ENCODE measurements at places on chromosomes 5 and 9.

DNA sequence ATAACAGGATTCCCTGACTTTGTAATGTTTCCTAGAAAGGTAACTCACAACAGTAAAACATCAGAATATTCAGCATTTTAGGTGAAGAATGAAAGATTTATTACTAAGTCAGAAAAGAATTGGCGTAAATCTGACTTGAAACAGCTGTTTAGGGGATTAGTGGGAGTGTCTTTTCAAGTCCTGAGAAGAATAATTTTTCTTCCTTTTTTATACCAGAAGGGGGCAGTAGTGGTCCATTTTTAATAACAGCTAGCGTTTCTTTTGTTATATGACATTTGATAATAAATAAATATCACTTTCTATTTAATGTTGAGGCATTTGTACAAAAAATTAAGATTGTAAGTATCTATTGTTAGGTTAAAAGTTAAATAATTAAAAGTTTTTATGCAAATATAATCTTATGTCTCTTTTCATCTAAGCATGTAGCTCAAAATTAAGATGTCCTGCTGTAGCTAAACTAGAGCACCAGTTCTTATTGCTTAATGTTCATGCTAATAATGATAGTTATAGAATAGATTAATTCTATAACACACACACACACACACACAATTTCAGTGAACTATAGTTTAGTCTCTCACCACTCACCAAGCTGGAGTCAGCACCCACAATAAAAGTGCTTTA is 258.7 kb upstream of the ARRDC3 start:
- DNase-seq, result peak; percentile 48

DNA sequence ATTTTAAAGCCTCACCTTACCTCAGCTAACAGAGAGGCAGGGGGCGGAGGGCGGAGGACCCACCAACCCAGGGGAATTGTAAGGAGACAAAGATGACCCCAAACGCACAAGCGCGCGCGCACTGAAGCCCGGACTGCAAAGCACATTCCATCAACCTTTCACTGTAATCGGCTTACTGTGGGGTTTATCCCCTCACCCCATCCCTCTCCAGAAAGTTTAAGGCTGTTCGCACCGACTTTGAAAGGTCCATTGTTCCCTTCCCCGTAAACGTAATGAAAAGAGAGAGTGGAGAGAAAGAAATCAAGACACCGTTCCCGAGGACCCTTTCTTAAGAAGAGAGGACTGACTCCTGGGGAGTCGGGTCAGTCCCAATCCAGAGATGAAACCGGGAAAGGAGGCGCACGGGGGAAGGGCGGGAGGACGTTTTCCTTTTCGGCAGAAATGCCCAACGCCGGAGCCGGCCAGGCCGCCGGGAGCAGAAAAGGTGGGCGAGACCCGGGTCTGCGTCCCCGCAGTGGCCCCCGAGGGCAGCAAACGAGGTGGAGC is 464 bp downstream of the CEMIP2 start:
- DNase-seq, result no peak

GRCh38 chr5:87588316-87588715 is 175.6 kb upstream of the CCNH start:
- no peak for DNase-seq

- peak; percentile 92 for DNase-seq
Measured at GRCh38 chr9:35116898-35117551, 1.4 kb upstream of the ATOSB start.

DNA sequence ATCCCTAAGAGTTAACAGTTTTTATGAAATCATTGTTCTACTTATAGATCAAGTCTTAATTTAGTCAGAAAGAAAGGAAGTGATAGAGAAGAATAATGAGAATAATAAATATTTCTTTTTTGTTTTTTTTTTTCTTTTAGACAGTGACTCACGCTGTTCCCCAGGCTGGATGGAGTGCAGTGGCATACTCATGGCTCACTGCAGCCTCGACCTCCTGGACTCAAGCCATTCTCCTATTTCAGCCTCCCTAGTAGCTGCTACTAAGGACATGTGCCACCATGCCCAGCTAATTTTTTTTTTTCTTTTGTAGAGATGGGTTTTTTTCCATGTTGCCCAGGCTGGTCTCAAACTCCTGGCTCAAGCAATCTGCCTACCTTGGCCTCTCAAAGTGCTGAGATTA is 11.0 kb downstream of the IFNA21 start:
- no peak for DNase-seq

DNA sequence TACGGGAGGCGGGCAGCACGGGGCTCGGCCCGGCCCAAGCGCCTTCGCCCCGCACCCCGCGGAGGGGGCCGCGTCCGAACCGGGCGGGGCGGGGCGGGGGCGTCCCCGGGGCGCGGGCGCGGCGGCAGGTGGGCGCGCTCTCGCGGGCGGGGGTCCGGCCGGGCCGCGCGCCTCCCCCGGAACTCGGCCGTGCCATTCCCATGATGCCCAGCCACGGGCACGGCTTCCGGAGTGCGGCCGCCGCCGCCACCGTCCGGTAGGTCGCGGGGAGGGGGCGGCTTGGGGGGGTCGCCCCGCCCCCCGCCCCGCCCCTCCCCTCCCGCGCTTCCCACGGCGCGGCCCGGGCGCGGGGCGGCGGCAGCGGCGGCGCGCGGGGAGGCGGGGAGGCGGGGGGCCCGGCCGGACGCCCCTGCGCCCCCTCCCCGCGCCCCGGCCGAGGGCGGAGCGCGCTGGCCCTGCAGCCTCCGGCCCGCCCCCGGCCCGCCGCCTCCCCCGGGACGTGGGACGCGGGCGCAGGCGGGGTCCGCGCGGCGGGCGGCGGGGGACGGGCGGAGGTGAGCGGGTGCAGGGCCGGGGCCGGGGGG is at the start of gene PPP1R26:
PPP1R26 (plus strand) TSS at position 314 of the 584 bp plus-strand sequence. CDS start 4,729 bp downstream, outside the sequence.
- no peak for DNase-seq

DNA sequence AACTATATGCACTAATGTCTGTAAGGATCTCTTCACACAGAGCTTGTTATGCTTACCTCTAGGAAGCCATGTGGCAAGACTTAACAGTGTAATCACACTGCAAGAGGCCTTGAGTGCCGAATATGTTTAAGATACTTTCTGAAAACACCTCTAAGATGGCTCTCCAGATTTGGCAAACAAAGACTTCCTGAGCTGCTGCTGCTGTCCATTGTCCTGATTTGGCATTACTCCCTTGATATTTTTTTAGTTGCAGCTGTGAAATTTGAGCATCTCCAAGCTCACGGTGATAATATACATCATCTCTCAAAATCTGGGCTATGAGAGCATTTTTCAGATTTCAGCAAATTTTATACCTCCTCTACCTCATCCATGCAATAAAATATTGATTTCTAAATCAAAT is 384.5 kb upstream of the CDH6 start:
- no peak for DNase-seq

DNA sequence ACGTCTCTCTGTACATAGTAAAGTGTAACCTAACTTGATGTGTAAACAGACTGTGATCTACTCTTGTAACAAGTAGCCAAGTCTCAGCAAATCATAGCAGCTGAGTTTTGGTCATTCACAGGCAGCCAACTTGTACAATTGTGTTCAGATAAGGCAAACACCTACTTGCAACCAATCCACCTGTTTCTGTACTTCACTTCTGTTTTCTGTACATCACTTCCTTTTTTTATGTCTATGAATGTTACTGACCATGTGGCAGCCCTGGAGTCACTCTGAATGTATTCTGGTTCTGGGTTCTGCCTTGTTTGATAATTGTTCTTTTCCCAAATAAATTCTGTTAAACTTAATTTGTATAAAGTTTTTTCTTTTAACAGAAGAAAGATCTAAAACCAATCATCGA is 26.0 kb downstream of the RLN2 start:
- no peak for DNase-seq

GRCh38 chr9:4297786-4298254 is 2.0 kb downstream of the GLIS3 start:
- peak; percentile 68 for DNase-seq

GRCh38 chr9:136276716-136277115 is 27.2 kb downstream of the CCDC187 start:
- no peak for DNase-seq

DNA sequence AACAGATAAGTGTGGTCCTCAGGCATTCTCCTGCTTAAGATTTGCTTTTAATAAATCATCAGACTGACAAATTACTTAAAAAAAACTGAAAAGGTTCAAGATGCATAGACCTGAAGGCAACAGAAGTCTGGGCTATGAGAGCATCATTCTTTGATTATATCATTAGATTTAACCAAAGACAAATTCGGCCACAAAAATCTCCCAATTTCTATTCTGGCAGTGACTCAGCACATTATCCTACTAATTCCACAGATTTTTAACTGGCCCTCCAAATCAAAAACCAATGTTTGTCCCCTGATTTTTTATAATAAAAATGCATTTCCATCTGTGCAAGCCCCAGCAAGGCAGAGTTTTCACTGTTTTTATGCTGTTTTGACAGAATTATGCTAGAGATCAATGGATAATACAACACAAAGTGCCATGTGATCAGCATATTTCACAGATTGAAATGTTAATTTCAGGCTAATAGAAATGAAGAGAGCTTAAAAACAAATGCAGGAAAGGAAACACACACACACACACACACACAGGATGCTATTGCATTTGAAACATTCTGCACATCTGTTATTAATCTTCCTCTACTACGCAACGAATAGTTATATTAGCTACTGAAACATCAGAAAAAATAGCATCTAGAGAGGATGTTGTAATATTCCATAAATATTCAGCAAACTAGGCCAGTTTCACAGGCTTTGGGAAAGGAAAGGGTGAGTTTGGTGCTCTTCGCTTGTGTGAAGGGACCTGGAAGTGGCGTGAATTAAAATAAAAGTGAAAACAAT is 177.6 kb upstream of the ST8SIA4 start:
- no peak for DNase-seq

DNA sequence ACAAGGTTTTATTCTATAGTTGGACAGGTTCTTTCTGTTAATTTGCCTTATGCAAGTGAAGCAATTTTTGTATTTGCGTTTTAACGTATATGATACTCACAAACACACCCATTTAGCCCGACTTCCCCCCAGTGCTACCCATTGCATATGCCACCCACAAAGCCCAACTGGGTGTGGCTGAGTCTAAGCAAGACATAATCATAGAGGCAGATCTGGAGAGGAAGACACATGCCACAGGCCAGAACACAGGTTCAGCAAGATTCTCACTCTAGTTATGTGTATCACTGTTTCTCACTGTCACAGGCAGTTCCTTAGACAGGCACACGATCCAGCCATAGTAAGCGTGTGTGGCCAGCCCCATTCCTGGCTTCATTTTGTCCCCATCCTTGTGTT is 29.0 kb upstream of the PUM3 start:
- peak; percentile 19 for DNase-seq

GRCh38 chr9:91354881-91355280 is 6.8 kb downstream of the AUH start:
- DNase-seq, result no peak

DNA sequence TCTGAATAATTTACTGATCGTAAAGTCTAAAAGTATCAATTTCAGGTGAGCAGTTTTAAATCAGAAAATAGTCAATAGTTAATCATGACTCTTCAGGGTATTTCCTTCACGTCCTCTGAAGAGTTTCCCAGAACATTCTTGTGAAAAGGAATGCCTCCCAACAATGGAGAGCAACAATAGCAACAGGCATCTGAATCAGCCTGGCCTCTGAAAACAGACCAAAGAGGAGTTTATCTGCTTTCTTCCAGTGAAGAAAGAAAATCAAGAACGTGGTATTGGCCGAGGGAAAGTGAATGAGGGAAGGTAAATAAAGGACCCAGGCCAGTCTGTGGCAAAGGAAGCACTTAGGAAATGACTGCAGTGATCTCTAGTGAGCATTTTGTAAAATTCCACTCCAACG is 26.1 kb upstream of the RASGEF1C start:
- DNase-seq, result no peak

DNA sequence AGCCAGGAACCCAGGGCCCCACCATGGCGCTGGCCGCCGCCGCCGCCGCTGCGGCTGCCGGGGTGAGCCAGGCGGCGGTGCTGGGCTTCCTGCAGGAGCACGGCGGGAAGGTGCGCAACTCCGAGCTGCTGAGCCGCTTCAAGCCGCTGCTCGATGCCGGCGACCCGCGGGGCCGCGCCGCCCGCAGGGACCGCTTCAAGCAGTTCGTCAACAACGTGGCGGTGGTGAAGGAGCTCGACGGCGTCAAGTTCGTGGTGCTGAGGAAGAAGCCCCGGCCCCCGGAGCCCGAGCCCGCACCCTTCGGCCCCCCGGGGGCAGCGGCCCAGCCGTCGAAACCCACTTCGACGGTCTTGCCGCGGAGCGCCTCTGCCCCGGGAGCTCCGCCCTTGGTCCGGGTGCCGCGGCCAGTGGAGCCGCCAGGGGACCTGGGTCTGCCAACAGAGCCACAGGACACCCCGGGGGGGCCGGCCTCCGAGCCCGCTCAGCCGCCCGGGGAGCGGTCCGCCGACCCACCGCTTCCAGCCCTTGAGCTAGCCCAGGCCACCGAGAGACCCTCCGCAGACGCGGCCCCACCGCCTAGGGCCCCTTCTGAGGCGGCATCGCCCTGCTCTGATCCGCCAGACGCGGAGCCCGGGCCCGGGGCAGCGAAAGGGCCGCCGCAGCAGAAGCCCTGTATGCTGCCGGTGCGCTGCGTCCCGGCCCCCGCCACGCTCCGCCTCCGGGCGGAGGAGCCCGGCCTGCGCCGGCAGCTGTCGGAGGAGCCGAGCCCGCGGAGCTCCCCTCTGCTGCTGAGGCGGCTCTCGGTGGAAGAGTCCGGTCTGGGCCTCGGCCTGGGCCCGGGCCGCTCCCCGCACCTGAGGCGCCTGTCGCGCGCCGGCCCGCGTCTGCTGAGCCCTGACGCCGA is 749 bp downstream of the SOWAHA start:
- DNase-seq, result peak; percentile 28

Measured in activated CD4-positive, alpha-beta T cell treated with anti-CD3 and anti-CD28 coated beads, Interleukin-2, Interleukin-6, amounts not matched to agents 100 ng/mL and 50 ng/mL, durations not matched to agents 16 hours and 8 hours (primary cell).